ENCODE measurements at places on chromosomes 5 and 9.

- DNase-seq, result no peak
These were observed 170.9 kb downstream of the PALM2AKAP2 start for GRCh38 chr9:109950710-109951443.

DNA sequence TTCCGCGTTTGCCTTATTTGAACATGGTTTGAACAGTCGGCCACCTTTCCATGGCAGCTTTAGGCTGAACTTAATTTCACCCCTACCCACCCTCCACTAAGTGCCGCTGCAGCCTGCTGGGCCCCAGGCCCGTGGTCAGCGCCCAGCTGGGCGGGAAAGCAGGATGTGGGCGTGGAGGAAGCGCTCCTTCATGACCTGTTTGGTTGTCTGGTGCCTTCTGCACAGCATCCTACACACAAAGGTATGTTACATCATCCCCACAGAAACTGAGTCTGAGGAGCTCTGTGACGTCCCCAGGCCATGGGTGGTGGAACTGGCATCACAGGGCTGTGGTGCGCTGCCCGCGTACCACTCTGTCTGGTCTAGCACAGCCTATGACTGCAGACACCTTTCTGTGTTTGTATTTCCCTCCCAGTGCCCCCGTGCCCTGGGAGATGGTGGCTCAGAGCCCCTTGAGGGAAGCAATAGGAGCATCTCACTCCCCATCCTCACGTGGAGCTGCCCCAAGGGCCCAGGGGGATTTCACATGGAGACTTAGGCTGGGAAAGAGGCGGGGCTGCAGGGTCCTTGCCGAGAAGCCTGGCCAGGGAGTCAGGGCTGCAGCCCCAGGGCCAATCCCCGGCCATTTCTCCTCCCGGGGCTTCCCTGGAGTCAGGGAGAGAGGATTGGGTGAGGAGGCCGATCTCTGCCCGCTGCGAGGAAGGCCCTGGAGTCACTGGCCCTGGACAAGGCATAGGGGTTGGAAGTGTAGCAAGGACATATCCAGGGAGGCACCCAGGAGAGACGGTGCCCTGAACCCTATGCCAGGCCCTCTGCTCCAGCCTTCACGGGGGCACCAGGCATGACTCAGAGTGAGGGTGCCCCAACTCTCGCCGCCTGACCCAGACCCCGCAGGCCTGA lies 37.5 kb upstream of the SUSD3 start:
- peak; percentile 62 for DNase-seq

DNA sequence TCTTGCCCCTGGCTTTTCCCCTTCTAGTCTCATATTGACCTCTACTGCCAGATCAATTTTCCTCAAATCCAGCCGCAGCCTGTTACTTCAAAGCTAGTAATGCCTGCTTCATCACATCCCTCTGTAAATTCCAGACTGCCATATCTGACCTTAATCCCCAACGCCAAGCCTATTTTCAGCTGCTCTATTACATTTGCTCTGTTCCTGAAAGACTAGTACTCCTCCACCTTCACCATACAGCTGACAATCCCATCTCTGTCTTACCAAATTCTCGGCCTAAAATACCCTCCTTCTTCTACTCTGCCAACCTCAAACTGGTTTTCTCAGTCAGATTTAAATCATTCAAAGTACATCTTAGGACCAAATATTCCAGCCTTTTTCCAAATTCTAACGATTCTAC lies 420.2 kb downstream of the RAB3C start:
- no peak for DNase-seq

DNA sequence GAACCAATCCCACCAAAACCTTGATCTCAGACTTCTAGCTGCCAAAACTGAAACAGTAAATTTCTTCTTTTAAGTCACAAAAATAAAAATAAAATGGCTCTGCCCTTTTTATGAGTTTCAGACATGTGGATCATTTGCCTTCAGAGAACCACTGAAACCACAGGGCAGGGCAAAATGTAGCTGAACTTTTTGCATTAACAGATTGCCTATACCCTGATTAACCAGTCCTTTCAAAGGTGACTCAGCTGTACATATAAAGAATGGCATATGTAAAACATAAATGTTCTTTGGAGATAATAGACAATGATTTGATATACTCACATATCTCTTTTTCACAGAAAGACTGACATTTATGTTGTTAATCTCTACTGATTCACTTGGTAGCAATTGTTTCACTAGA lies 187.1 kb upstream of the GRIN3A start:
- no peak for DNase-seq

Data from T-cell (primary cell).